ENCODE measurements at places on chromosomes 11 and 22.

- no peak for DNase-seq
Observed at GRCh38 chr22:36449596-36450175, 31.8 kb downstream of the TXN2 start.

DNA sequence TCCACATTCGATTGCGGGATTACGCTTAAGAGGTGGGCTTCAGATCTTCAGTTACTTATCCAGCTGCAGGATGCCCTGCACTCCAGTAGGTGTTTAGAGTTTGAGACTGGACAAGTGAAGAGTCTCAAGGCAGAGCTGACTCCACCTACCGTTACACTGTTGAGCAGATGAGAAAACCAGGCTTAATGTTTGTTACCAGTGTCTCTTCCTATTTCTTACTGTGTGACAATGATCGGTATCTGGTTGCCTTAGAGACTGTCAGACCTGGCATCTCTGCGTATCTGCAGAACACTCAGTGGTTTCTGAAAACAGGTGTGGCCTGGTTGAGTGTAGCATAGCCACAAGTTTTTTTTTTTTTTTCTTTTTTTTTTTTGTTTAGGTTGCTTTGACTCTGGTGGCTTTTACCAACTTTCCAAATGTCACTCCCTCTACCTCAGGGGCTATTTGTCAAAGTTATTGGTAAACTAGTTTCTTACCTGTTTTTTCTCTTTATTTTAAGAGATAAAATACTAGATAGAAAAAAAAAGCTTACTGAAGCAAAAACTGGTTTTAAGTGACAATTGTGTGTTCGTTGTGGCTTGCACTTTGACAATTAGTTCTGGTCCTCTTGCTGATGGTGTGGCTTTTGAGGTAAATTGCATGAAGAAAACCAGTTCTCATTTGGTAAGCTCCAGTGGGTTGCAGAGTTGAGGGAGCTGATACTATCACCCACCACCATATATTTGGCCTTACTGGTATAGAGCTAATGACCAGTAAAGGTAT, 284.8 kb downstream of the ETS1 start:
- DNase-seq: no peak

DNA sequence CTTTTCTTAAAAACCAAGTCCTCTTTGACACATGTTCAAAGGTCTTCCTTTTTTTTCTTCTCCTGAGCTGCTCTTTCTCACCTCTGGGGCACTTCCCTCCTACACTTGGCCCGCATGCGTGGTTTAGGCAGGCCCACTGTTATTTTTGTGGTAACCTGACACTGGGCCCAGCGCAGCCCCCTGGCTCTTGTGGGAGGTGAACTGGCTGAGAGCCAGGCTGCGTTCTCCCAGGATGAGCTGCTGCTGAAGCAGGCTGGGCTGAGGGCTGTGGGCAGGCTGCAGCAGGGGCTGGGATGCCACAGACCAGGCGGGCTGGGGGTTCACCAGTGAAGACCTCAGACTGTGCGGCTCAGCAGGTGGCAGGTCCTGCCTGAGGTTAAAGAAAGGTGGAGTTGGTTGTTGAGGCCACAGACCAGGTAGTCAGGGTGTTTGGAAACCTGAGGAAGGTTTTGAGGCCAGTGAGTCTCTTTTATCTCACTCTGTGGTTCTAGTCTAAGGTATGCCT, 72.4 kb downstream of the TEAD1 start:
- peak; percentile 98 for DNase-seq

- no peak for DNase-seq
Observed at GRCh38 chr22:45696227-45696626, 24.6 kb downstream of the ATXN10 start.

GRCh38 chr11:119376197-119376847, 5.2 kb downstream of the USP2 start:
- peak; percentile 84 for DNase-seq

DNA sequence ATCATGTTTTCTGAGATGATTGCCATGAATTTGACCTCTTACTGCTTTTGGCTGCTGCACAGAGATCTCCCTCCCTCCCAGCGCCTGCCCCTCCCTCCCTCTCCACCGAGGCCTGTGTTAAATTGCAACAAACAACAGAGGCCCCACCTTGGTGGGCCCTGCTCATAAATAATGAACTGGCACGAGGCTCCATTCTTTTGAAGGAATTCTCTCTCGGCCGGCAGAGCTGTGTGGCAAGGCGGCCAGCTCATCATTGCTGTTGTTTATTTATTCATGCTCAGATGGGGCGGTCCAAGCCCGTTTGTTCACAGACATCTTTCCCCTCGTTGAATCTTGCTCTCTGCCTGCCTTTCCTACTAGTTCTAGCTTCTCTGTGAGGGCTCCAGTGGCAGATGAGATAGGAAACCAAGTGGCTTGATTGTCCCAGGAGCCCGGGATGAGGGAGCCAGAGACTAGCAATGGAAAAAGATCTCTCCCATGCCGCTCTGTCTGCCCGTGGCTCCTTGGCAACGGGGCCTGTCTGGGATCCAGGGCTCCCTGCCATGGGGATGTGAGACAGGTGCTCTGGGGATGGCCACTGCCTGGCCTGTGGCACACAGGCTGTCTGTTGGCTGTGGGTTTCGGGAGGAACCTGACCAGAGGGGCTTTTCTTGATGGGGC, 192.6 kb downstream of the DSCAML1 start:
- peak; percentile 66 for DNase-seq

DNA sequence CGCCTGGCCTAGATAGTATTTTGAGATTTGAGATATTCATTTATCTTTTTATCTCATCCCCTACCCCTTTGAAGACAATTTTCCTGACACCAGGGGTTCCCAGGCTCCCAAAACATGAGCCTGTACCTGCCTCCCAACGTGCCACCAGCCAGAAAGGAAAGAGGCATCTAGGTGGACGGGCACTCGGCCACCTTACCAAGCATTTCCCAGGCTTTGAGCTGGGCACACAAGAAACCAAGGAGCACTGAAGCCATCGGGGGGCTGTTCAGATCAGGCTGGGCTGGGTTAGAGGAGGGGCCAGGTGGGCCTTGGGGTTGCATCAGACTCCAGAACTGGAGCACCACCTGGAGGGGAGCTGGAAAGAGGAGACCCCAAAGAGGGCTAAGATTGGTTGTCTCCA, 28.5 kb upstream of the BAIAP2L2 start:
- DNase-seq: no peak

- no peak for DNase-seq
Observed at GRCh38 chr22:37226087-37226486, 13.8 kb upstream of the SSTR3 start.

DNA sequence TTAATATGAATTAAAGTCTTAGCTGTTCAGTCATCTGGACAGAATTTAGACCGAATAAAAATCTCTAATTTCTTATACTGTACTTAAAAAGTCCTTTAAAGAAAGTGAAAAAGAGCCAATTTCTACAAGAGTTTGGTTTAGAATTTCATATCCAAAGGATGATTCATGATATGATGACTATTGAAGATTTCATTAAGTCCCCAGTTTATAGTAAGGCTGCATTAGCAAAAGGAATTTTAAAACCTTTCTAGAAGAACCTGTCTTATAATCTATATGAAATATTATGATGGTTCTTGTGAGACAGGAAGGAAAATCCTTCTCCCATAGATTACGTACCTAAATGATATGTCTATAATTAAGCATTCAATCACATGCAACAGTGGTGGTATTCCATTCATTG, 34.8 kb downstream of the TSG101 start:
- DNase-seq: no peak

GRCh38 chr11:35321532-35322317, 97.6 kb downstream of the SLC1A2 start:
- DNase-seq: peak; percentile 59

GRCh38 chr11:62390722-62391121, 28.1 kb upstream of the SCGB1A1 start:
- no peak for DNase-seq

- DNase-seq: no peak
Observed at GRCh38 chr11:19080579-19080993, 20.1 kb upstream of the MRGPRX2 start.

DNA sequence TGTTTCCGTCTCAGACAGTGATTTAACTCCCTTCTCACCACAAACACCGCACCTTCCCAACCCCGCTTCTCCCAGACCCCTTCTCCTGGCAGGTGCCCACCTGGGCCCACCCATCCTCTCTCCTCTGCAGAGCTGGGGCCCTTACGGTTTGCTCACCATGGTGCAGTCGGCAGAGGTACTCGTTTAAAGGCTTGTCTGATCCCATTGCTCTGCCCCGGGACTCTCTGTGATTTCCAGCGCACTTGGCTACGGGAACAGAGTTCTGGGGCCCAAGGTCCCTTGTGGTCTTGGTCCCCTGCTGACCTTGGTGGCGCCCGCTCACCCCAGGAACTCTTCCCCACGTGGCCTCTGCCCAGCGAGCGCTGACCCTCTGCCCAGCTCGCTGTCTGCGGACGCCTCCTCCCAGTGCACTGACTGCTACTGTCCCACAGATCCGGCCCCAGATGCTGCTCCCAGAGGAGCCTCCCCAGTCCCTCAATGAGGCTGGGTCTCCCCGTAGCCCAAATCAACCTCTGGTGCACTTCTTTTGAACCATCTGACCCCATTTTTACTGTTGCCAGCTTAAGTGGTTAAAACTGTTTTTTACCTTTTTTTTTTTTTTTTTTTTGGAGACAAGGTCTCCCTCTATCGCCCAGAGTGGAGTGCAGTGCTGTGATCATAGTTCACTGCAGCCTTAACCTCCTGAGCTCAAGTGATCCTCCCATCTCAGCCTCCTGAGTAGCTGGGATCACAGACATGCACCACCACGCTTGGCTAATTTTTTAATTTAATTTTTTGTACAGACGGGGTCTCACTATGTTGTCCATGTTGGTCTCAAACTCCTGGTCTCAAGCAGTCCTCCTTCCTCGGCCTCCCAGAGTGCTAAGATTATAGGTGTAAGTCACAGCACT, 21.3 kb upstream of the CTSD start:
- DNase-seq: no peak

GRCh38 chr11:116044941-116045340, 540.7 kb upstream of the CADM1 start:
- DNase-seq: no peak

GRCh38 chr11:63015521-63016215, at the start of gene SLC22A8:
TSS of gene SLC22A8 (minus strand) at chr11:63015841. CDS start at chr11:63014958, 883 bp downstream.
- no peak for DNase-seq

- no peak for DNase-seq
Observed at GRCh38 chr11:62132191-62132590, 8.4 kb downstream of the INCENP start.

DNA sequence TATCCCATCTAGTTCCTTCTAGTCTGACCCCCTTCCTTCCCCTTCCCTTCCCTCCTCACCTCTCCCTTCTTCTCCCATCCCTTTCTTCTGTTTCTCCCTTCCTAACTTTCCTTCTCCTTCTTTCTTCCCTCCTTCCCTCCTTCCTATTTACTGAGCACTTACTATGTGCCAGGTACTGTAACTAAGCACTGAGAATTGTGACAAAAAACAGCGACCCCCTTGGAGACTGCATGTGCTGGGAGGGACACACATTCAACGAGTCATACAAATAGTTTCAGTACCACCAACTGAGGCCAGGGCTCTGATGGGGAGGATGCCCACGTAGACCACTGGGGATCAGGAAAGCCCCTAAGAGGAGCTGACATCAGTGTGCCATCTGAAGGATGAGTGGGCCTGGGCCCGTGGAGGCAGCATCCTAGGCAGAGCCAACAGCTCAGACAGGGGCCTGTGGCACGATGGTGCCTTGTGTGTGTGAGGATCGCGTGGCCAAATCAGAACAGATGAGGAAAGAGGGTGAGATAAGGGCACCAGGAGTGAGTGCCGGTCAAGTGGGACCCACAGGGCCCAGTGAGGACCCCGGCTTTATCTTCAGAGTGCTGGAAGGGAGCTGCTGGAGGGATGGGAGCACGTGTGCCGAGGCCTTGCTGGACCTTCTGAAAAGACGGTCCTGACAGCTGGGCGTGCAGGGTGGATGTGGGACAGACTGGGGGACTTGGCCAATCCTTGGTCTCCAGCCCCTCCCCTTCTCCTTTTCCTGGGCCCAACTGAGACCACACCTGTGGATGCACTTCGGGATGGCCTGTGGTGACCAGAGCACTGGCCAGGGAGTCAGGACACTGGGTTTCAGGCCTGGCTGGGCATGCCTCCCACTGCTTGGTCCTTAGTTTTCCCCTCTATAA, 38.4 kb upstream of the CRYBB3 start:
- no peak for DNase-seq

DNA sequence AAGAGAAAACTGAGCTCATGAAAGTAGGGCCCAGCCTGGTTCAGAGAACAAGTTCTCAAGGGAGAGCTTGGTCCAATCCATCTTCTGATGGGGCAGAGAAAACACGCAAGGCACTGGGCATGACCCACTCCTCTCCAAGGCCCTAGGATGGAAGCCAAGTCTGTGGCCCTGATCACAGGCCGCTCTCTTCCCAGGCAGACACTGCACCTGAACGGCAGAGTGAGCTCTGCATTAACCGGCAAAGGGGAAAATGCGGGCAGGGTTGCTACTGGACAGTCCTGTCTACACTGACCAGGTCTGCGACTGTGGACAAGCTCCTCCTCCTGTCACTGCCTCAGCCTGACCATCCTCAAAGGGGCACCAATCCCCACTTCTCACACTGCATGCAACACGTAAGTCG, 49.3 kb downstream of the SGSM3 start:
- DNase-seq: no peak

GRCh38 chr11:123429913-123430720, at the start of gene GRAMD1B:
TSS of gene GRAMD1B (plus strand) at chr11:123430269. CDS start at chr11:123430793, 524 bp downstream.
- peak; percentile 88 for DNase-seq

GRCh38 chr11:133137939-133138338, 394.4 kb downstream of the OPCML start:
- no peak for DNase-seq

- DNase-seq: no peak
Observed at GRCh38 chr22:44825310-44826150, 73.2 kb downstream of the ARHGAP8 start.

- no peak for DNase-seq
Observed at GRCh38 chr11:45997599-45997998, 75.1 kb downstream of the LARGE2 start.

DNA sequence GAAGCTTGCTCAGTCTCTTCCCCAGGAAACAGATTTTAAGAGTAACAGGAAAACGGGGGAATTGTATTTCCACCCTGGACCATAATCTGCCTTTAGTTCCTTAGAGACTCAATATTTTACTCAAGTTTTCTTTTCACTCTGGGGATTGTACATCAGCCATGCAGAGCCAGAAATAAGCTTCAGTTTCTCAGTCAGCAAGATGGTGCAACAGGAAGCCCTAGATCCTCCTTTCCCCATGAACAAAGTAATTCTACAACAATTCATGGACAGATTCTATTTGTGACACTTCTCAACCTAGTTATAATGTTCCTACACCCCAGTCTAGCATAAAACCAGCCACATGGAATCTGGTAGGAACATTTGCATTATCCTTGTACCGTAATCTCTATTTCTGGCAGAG, 24.7 kb downstream of the OR8B2 start:
- no peak for DNase-seq

DNA sequence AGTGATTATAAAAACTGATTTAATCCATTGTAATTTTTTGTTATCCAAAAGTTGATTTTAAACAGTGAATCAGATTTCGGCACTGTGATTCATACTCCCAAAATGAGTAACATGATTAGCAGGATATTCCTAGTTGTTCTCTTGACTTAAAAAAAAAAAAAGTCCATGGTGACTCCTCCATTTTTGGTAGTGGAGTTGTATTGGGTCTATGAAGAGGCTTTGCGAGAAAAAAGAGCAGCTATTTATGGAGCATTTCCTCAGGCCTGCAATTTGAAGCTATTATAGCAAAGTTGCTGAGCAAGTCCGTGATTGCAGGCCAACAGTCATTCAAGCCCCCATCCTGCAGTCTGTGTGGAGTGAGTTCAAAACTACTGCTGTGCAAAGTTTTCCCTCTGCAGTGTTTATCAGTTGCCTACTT, 28.8 kb downstream of the YAP1 start:
- no peak for DNase-seq
